ENCODE measurements at places on chromosomes 6 and 20.

- no peak for DNase-seq
Measured at GRCh38 chr6:43391440-43392031, 22.1 kb upstream of the ZNF318 start.

DNA sequence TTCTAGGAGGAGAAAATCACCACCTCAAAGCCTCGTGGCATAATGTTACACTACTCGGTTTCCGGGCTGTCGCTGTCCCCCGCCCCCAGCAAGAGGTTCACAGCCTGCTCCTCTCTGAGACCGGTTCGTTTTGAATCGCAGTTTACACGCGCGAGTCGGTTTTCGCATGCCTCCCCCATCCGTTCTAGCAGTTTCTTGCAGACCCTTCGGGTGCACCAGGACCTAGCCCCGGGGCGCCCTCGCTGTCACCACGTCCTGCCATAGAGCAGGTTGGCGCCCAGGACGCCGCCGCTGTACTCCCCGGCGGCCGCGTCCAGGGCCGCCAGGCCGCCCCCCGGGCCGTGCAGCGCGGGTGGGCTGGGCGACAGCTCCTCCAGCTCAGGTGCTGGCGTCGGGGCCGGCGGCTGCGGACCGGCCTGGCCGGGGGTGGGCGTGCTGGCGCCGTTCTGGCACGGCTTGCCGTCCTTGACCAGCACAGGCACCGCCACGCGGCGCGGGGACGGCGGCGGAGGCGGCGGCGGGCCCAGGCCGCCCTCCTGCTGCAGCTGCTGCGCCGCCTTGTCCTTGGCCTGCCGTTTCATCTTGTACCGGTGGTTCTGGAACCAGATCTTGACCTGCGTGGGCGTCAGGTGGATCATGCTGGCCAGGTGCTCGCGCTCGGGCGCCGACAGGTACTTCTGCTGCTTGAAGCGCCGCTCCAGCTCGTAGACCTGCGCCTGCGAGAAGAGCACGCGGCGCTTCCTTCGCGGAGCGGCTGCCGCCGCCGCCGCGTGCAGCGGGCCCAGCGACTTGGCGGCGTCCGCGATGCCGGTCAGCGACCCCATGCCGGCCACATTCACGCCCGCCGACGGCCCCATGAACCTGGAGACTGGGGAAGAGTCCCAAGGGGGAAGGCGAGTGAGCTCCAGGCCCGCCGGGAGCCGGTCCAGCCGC lies 1.4 kb downstream of the NKX2-4 start:
- DNase-seq, result no peak

DNA sequence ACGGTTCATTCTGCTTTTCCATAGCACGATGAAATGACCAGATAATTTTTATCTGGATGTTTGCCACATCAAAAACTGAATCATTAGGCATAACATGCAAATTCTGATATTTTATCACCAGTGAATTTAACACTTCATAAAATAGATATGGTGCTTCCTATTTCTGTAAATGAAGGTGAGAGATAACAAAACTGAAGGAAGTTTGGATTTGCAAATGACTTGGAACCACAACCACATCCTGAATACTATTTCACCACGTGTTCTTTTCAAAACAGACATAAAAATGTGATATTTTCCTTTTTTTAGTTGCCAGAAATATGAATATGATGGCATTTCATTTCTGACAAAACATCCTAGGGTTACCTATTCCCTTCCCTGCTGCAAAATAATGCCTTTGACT lies 146.1 kb downstream of the EDN1 start:
- DNase-seq, result no peak

GRCh38 chr6:169098116-169098515 lies 155.5 kb downstream of the THBS2 start:
- DNase-seq, result peak; percentile 39

- DNase-seq, result peak; percentile 47
Measured at GRCh38 chr20:1616858-1617434, 2.9 kb downstream of the SIRPB1 start.

- DNase-seq, result peak; percentile 6
Measured at GRCh38 chr6:112651239-112651638, 304.1 kb downstream of the RFPL4B start.

DNA sequence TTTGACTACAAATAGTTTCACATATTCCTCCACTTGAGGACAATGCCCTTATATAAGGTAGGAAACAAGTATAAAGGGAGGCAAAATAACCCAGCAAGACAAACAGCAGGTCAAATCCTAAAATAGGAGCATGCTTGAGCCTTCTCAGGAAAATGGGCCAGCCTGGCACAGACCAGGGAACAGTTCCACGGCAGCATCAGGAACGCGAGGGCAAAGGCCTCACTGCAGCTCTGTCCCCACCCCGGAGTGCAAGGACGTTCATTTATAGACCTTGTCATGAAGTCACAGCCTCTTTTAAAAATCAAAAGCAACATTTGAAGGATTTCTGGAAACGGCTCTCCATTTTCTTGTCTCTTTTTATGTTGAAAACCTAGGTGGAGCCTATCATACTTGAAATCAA lies 17.1 kb downstream of the PDE10A start:
- no peak for DNase-seq

Data from fibroblast of the aortic adventitia (primary cell).